ENCODE measurements at places on chromosomes 1 and 21.

GRCh38 chr21:16674949-16675348 lies 837.9 kb upstream of the CXADR start:
- DNase-seq: no peak

- DNase-seq: no peak
Measured at GRCh38 chr1:60891281-60891680, 191.1 kb upstream of the NFIA start.

DNA sequence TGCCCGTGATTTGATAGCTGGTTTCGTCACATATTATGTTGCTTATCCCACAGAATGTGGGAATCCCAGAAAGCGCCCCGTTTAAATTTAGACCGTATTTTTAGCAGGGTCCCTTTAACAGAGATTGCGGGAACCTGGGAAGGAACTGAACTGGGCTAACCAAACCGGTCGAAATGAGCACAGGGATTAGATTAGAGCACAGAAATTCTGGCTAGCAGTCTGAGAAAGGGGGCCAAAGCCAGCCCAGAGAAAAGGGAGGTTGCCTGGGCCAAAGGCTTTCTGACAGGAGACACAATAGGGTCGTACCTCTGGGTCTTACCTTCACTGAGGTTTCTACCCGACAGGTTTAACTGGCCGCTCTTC lies 327 bp downstream of the LRRC40 start:
- DNase-seq: no peak

DNA sequence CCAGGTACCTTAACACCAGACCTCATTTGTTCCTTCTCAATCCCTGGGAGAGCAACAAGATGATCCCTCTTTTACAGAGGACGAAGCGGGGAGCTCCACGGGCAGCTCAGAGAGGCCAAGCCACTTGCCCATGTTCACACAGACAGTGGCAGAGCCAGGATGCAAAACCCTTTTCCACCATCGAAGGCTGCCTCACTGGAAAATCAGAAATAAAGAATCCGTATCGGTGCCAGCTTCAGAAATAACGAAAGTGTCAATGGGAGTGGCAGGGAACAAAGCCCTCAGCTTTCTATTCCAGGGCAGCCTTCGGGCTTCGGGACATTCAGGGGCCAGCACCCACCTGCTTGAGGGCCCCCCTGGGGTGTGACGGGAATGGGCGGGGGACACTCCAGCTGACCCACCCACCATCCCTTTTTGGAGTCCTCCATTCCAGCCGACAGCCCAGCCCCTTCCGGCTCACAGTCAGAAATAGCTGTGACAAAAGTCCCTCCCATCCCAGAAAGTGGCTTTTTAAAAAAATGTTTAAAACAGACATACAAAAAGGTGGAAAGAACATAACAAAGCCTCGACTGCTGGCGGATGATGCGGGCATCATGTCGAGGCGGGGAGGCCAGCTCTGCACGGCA lies 6.0 kb downstream of the IFFO2 start:
- no peak for DNase-seq

GRCh38 chr1:235720544-235720943 lies 71.0 kb upstream of the GNG4 start:
- no peak for DNase-seq

DNA sequence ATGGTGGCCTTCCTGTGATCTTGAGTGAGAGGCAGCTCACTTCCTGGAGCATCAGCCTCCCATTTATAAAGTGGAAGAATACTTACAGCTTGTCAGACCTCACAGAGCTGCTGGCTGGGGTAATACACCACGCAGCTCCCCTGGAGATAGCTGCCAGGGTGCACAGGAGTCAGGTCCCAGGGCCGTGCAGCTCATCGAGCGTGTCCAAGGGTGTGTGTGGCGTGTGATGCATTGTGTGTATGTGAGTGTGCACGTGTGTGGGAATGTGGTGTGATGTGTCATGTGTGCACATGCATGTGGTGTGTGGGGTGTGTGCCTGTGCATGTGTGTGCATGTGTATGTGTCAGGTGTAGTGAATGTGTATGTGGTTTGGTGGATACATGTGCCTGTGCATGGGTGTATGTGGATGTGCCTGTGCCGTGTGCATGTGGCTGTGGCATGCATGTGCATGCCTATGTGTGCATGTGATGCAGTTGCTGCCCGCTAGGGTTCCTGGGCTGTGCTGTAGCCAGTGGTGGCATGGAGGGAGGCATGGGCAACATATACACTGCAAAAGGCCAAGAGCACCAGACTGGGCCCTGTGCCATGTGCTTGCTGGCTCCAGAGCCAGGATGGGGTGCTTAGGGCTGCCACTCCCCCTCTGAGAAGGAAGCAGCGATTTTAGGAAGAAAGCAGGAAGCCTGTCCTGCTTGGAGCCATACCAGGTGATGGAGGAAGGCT lies 24.6 kb downstream of the WNT3A start:
- no peak for DNase-seq

DNA sequence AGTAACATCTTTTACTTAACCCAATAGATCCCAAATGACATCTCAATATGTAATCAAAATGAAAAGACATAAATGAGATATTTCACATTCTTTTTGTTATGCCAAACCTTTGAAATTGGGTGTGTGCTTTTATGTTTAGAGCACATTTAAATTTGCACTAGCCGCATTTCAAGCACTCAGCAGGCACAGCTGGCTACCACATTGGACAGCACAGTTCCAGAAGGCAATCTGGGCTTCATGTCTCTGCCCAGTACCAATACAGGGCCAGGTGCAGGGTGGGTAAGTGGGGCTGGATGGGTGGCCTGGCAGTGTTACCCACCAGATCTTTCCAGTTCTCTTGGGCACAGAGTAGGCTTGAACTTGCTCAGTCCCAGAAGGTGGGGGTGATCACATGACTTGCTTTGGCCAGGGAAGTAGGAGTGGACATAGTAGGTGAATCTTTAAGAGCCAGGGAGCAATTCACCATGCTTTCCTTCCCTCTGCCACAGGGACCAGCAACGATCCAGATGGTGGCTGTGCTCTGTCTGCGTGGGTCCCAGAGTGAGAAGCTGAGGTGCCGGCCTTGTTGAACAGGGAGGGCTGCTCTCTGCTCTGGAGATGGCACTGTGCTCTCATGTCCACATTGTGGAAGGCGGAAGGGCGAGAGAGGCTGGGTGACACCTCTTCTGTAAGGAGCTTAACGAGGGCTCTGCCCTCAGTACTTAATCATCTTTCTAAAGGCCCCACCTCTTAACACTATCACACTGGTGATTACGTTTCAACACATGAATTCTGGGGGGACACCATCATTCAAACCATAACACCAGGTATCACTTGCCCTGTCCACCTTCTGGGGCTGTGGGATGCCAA lies 261.4 kb downstream of the GRIK3 start:
- DNase-seq: no peak

DNA sequence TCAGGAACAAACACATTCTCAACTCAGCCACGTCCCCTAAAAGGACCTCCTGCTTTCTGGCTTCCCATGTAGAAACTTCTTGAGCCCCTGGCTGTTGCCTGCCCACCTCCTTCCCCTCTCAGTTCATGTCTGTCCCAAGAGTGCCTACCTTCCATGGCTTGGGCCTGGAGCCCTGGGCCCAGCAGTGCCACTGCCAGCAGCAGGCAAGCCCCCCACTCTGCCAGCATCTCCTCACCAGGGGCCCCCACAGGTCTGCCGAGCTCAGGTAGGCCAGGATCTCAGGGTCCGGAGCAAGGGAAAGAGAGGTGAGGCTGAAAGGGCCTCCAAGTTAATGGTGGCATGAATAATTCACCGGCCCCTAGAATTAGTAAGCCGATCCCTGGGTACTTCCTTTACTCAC lies at the start of gene CDCP2:
Gene CDCP2, minus strand, starts transcription at position 305 of the 400 bp plus-strand sequence. Its CDS starts 78 bp downstream, at position 227.
- no peak for DNase-seq

DNA sequence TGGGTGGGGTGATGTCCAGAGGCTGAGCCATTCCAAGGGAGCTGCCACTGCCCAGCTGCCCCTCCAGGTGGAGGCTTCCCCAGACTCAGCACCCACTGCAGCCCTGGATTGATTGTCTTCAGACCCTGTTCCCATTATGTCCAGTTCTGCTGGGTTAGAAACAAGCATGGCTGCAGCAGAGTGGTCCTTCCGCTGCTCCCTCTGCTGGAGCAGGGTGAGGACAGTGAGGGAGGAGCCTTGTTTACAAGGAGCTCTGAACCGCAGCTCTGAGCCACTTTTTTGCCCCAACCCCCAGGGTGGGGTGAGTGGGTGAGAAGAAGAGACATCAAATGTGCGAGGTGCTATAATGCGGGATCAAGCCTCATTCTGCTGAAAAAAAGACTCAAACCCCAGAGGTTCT lies 2.3 kb downstream of the TNNT2 start:
- no peak for DNase-seq

- DNase-seq: no peak
Measured at GRCh38 chr1:3125078-3125477, 56.1 kb downstream of the PRDM16 start.

GRCh38 chr1:185768371-185768770 lies 34.2 kb downstream of the HMCN1 start:
- no peak for DNase-seq

DNA sequence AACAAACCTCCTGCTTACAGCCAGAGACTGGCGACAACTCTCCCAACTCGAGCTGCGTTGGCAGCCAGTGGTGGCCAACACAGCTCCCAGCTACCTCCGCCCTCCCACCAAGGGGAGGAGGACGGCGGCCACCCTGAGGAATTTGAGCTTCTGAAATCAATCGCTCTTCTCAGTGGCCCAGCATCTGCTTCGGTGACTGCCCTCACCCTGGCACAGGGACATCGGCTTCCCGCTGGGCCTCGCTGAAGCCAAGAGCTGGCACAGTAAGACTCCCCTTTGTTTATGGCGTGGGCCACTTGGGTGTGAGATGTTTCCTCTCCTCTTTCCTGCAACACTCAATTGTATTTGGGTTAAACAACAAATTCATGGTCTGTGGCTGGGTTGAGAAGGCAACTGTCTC lies 136.2 kb downstream of the ZBTB18 start:
- no peak for DNase-seq

- no peak for DNase-seq
Measured at GRCh38 chr1:243842978-243843511, 7.0 kb downstream of the AKT3 start.

- DNase-seq: no peak
Measured at GRCh38 chr1:18170444-18170843, 62.8 kb downstream of the IGSF21 start.

DNA sequence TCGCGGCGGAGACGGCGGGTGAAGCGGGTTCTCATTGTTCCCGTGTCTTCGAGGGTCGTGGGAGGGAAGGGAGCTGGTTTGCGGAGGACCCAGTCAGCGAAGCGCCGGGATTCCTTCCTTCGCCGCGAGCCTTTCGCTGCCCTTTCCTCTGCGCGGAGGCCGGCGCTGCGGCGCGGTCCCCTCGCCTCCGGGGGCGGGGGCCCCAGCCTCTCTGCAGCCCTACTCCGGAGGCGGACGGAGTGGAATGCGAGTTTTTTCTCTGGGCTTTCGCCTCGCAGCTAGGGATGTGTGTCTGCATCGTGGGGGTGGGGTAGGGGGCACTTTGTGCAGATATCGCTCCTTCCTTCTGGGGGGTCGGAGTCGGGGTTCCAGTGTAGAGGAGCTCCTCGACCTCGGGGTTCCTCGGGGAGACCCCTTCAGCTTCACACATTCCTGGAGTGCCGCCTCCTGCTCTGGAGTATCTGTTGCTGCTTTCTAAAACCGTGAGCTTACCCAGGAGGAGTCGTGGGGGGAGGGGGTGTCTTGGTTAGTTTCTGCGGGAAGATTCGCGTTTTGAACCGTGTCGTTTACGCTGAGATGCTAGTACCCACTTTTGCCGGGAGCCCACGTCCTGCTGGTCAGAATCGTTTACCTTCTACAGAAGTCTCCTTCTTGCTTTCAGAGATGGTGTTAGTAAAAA lies 595 bp downstream of the RNF2 start:
- DNase-seq: no peak

GRCh38 chr1:117826540-117827078 lies 102.8 kb downstream of the GDAP2 start:
- no peak for DNase-seq

DNA sequence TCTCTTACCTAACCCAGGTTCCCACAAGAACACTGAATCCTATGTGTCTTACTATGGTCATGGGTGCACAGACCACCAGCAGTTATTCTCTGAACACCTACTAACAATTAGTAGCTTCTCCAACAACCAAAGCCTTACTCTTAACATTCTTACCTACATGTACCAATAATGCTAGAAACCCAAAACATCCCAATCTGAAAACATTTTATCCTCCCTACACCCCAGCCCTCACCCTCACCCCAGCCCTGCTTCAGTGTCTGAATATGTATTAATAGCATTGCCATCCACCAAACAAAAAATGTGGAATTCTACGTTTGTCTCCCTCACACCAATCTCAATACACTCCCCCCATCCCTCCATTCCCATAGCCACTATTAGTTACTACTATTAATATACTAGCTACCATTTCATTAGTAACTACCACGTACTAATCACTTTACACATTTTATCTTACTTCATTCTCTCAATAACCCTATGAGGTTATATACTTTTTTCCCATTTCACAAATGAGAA lies 2.6 kb downstream of the TRIM33 start:
- DNase-seq: no peak

DNA sequence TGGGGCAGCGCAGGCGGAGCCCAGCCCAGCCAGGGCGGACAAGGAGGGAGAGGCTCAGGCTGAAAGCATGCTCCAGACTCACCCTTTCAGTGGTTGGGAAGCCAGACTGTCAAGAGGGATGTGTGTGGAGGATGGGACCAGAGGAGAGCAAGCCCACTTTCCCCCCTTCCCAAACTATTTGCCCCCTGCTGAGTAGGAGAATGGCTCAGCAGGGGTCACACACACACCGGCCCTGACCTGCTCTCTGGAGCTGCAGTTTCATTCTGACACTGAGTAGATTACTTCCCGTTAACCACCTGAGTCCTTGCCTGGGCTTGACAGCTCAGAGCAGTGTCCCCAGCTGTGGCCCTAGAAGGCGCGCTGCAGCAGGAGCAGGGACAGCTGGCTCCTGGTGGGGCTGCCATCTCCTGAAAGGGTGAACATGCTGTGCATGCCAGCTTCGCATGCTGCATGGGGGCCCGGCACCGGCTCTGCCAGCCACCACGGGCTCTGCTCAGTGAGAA lies 51.6 kb upstream of the CNTN2 start:
- no peak for DNase-seq

DNA sequence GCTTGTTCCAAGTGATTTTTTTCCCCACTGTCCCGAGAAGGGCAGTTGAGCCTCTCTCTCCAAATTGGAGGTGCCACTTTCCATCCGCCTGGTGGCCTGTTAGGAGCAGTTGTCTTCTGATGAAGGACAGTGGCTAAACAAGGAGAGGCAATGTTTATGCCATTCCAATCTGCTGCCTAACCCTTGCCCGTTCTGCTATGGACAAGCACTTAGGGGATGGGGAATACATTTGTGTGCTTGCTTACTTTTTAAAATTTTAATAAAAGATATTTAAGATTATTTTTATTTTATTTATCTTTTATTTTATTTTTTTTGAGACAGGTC lies 12.0 kb downstream of the COQ8A start:
- no peak for DNase-seq

- DNase-seq: no peak
Measured at GRCh38 chr1:112393631-112393974, 2.4 kb upstream of the CTTNBP2NL start.

DNA sequence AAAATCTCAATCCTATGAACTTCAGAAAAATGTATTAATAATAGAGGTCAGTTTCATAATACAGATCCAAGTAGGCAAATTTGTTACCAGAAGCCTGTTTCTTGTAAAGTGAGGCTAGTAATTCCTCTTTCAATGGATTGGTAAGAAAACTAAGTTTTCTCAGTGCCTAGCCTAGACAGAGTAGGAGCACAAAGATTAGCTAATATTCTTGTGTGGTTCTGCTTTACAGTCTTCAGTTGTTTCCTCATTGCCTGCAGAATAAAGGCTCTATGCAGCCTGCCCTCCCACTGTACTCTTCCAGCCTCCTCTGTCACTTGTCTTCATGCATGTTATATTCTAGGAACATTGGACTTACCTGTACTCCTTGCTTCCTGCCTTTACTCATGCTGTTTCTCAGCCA lies 2.4 kb upstream of the PPP1R15B start:
- no peak for DNase-seq

Measured in activated T-helper 1 cell treated with anti-CD3 and anti-CD28 coated beads, Interleukin-2, amount 50 U/mL, for 16 hours (primary cell).